NCI-H82 (cell line): ENCODE measurements at places on chromosomes 1 and 21.

GRCh38 chr1:19922015-19922688 lies 1.3 kb downstream of the PLA2G2E start:
- no peak for DNase-seq

DNA sequence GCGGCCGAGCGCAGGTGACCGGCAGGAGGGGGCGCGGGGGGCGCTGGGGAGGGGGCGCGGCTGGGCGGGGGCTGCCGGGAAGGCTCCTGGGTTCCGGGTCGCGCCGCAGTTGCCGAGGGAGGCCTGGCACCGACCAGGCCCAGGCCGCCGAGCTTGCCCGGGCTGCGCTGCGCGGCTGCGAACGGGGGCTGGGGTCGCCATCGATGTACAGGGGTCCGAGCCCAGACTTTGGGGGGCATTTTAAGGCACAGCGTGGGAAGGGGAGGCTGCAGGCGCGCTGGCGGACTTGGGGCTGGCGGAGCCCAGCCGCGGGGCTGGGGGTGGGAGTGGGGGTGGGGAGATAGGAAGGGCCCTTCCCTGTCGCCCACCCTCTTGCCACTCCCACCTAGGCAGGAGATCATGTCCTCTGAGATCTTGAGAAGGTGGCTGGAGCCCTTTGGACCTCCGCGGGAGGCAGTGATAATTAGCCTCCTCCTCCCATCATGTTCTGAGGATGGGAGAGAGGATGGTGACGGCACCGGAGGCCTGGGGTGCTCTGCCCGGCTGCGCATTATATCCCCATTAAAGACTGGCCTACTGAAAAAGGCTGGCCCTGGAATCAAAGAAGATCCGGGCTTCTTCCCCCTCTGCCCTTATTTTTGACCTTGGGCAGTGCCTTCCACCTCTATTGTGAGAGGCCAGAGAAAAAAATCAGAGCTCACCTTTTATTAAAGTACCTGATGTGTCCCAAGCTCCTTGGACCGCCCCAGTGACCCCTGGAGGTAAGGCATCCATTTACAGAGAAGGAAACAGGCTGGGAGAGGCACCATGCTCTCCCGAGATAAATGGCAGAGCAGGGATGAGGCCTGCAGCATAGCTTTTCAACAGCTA lies 497 bp downstream of the FBXO44 start:
- no peak for DNase-seq

DNA sequence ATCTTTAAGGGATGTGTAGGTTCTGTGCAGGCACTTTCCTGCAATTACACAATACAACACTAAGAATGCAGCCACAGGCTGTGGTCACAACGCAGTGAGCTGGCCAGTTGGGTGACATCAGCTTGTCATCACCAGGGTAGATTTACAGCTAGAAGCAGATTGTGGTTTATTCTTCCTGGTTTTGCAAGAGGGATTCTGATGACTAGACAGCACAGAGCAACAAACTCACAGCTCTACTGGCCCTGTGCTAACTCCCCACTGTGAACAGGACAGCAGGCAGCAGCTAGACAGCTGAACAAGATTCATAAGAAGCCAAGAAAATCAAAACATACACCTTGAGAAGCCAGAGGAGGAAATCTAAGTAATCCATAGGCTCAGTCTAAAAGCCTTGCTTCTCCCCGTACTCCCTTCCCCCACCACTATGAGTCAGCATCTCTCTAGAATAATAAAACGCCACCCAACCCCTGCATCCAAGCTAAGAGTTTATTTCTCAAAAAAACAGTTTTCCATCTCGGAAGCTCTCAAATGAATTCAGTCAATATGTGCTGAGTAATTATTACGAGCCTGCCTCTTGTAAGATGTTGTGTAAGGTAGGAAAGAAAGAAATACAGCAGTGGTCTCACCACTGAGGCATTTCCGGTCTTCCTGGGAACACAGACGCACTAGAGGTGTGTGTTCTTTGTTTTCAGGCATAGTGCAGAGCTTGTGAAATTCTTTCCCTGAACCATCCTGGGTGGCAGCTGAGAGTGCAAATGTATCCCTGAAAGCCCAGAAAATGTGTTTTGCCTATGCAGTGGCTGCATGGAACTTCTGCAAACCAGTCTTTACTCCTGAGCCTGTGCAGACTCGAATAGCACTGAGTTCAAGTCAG lies 162.8 kb downstream of the NTPCR start:
- peak; percentile 23 for DNase-seq

DNA sequence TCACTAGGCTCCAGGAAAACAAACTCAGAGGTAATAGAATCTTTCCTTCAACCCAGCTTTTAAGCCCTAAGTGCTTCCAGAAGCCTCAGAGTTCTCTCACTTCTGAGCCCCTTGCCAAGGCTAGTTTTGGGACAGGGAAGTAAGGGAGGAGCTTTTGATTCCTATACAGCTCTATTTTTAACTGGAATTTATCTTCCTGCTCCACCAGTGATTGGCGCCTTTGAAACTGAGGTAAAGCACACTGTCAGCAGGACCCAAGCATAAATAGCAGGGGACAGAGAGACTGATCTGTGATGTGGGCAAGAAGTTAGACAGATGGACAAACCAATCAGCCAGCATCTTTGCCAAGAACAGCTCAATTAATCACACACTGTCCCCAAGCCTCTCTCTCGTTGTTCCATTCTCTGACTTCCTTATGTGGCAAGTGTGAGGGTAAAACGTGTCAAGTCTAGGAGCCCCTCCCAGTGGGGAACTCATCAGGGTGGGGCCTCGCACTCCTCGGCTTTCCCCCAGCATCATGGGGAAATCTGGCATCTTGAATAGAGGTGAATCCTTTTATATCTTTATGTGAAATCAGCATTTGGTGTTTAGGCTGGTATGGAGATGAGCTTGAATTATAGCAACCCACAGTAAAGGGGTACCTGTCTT lies 40.2 kb upstream of the MPZL1 start:
- DNase-seq: no peak

DNA sequence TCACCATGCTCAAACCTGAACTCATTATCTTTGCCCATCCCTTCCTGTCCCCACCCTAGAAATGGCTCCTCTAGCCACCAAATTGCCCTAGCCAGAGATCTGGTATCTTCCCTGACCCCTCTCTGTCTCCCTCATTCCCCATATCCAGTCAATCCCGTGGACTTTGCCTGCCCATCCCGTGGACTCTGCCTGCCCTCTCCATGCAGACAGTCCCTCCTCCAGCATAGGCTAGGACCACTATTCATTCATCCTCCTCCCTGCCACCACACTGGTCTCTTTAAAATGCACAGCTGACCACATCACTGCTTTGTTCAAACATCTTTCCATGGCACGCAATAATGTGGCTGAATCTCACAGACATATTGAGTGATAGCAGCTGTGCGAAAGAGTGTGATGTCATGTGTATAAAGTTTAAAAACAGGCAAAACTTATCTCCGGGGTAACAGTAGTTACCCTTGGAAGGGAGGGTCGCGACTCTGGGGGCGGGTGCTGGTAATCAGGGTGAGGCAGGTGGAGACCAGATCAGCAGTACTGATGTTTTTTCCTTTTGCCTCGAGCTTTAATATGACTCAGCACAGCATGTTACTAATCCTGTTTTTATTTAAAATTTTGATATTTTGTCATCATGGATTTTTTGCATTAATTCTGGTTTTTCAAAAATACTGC lies 4.8 kb upstream of the SLC2A1 start:
- DNase-seq: no peak

DNA sequence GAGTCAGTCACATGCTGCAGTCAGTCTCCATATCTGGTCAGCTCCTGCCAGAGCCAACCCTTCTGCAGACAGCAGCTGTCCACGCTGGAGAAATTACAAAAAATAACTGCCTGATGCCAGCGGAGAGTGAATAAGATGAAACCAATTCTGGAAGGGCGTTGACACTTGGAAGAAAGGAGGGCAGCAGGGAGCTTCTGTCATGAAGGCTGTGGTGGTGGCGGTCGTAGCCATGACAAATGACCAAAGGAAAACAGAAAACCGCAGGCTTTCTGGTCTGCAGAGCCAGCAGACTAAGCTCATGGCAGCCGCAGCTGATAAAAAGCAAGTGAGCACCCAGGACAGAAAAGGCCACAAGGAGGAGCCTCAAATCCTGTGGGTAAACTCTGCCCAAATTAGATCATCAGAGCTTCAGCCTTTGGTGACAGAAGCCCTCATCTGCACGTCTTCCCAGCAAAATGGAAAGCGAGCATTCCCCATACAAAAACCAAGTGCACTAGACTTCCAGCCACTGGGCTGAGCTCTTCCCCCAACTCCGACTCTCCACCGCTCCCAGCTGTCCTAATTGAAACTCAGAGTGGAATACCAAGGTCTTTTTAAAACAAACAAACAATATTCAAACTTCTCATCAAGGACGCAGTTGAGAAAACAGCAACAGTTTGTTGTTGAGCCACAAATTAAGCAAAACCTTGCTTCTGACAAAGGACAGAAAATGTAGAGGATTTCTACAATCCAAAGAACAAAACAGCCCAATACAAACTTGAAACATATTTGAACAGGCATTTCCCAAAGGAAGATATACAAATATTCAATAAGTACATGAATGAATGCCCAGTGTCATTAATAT lies 28.7 kb downstream of the RSPH1 start:
- DNase-seq: peak; percentile 87

DNA sequence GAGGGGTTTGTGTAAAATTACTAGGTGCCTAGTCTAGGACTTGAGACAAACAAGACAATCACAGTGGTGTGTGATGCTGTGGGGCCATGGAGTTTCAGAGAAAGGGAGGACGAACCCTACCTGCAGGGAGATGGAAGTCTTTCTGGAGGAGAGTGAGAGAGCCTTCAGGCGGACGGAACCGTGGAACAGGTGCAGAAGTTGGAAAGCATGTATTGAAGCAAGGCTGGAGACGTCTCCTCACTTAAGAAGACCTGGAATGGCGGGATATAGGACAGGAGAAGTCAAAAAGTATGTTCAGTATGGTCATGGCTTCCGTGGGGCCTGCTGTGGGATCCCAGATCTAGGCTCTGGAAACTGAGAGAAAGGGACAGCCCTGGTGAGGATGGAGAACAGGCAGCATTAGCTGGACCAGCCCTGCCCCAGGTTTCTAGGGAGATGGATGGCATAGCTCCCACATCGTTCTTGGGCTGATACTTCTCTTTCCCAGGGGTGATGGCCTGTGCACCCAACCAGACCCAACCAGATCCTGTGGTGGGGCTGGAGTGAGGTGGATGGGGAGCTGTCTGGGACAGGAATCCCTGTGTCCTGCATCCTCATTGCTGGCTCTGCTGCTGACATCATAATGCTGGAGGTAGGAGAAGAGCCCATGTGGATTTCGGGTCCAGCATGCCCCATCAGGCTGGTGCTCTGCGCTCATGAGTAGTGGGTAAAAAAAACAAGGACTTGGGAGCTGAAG lies 15.0 kb upstream of the LRP8 start:
- no peak for DNase-seq

- peak; percentile 23 for DNase-seq
These were observed 190.5 kb downstream of the PTPRU start for GRCh38 chr1:29426701-29427279.

DNA sequence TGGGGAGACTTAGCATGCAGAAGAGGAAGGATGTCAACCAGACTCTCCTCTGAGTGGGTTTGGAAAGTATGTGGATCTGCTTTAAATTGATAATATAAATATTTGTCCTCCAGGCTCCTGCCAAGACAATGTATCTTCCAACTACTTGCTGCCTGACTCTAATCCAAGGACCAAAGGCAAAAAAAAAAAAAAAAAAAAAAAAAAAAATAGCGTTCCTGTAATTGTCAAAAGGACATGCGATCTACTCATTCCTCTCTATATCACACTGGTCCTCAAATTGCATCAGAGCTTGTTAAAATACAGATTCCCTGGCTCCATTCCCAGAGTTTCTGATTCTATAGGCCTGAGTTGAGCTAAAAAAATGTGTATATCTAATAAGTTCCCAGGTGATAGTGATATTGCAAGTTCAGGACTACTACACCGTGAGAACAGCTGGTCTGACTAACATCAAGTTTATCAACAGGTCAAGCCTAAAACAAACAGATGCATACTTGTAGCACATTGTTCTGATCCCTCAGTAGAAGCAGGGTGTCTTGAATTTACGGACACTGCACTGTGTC lies 141.3 kb downstream of the TNR start:
- DNase-seq: no peak

DNA sequence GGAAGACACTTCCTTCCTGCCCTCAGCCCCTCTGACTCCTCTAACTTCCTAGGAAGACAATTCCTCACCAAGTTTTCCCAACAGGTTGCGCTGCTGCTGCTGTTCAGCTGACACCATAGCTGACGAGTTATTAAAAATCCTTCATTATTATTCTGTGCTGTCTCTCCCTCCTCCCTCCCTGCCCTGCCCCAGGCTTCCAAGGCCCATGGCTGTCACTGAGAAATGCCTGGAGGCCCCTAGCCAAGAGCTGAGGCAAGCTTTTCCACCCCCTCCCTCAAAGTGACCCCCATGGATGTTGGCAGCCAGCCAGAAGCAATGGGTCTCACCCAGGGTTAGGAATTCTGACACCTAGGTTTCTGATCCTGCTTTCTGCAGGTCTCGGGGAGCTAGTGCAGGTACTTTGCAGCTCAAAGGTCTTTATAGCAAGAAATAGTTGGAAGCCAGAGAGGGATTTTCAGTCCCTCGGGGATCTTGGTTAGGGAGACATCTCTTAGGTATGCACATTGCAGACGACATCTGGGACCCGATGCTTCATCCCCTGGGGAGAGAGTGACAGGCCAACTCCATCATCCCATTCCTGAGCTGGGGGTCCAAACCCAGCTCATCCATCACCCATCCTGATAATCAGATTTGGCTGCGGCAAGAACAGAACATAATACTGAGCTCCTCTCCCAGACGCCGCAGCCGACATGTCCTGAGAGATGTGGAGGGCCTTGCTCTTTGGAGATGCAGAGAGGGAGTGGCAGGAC lies 65.0 kb downstream of the KIRREL1 start:
- peak; percentile 100 for DNase-seq

DNA sequence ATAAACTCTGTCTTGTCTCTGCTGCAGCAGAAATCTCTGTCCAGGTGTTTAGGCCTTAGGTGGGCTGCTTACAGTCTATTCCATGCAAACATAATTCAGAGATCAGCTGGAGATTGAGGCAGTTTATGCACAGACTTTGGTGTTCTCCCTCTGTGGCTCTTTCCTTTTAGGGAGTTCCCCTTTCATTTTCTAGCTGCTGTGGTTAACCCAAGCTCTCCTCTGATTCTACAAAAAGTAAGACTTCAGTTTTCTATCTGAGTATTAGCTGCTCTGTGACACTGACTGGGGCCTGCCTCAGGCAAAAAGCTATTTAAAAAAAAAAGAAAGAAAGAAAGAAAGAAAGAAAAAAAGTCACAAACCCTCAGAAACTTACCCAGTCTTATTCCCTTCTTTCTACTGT lies 211.1 kb downstream of the CAMTA1 start:
- DNase-seq: no peak

DNA sequence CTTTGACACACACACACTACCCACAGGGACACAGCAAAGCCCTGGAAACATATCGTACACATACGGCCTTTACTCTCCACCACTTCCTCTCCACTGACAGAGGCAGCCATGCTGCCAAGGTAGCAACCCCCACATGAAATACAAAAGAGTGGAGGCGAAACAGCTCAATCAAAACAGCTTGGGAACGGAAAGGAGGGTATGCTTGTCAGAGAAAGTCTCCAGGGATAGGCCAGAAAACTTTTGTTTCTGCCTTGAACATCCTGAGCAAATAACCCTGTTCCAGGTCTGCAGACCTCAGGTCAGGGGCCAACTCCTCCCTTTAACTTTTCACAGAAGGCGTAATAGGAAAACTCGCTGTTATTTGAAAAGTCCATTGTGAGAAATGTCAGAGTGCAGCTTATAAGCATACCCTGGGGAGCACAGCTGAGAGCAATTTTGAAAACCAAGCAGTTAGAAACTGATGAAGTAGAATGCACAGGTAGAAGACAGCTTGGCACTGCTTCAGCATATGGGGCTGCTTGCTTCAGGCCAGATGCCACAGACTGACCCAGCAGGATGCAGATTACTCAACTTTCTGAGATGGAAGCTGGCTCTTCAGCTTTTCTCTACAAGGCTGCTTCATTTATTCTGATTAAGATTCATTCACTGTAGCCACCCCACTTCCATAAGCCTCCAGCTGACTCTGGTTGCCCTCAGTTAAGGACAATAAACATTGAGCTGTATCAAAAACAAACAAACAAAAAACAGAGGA lies 18.0 kb downstream of the KIAA0319L start:
- peak; percentile 23 for DNase-seq
